T-cell (primary cell): ENCODE measurements at places on chromosomes 16 and 17. TPM values are rescaled to one million over a fixed set of nuclear protein-coding genes. Genes with fewer than 3 reads are reported as not detected.

GRCh38 chr17:36133602-36134236 is 30.1 kb downstream of the CCL4 start:
- DNase-seq: no peak

The ATP1B2 gene
- total RNA-seq: 0.07 TPM

DNA sequence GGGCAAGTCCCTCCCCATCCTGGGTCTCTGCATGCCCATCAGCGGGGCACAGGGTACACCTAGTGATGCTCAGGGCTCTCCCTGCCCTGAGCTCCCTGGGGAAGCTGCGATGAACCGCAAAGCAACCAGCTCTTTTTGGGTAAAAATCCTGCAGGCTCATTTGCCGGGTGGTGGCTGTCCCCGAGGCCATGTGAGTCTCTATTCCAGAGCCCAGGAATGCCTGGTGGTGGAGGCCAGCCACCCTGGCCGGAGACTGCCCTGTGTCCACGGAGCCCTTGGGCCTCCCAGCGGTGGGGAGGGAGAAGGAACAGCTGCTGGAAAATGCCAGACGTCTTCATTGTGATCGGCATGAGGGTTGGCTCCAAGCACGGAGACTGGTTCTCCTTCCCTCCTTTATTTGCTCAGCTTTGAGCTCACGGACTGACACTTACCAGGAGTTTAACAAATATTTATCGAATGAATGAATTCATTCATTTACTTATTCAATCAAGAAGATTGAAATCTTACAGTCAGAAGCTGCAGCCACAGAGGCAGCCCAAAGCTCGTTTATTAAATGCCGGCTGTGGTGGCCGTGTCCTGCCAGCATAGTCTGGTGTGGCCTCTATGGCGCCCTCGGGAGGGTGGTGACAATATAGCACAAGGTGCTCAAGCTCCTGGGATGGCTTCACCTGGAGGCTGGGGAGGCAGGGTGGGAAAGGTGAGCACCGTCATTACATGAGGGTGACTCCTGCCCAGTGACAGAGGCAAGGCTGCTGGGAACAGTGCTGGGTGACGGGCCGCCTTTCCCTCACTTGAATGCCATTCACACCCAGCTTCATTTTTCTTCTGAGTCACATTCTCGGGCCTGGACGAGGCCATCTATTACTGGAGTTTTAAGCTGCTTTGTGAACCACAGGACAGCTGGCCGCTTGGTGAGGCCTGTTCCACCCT is 31.1 kb upstream of the JPH3 start:
- DNase-seq: no peak

The KRT32 gene
- not detected for total RNA-seq

DNA sequence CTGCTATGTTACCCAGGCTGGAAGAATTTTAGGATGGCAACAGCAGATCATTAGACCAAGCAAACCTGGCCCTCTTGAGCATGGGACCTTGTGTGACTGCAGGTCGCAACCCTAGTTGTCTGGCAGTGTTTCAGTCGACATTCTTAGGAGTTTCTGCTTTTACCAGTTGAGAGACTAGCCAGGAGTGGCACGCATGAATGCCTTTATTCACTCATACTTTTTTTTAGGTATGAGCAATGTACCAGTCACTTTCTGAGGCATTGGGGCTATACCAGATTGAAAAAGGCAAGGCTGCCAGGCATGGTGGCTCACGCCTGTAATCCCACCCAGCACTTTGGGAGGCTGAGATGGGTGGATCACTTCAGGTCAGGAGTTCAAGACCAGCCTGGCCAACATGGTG is 28.2 kb upstream of the HAS3 start:
- DNase-seq: no peak

DNA sequence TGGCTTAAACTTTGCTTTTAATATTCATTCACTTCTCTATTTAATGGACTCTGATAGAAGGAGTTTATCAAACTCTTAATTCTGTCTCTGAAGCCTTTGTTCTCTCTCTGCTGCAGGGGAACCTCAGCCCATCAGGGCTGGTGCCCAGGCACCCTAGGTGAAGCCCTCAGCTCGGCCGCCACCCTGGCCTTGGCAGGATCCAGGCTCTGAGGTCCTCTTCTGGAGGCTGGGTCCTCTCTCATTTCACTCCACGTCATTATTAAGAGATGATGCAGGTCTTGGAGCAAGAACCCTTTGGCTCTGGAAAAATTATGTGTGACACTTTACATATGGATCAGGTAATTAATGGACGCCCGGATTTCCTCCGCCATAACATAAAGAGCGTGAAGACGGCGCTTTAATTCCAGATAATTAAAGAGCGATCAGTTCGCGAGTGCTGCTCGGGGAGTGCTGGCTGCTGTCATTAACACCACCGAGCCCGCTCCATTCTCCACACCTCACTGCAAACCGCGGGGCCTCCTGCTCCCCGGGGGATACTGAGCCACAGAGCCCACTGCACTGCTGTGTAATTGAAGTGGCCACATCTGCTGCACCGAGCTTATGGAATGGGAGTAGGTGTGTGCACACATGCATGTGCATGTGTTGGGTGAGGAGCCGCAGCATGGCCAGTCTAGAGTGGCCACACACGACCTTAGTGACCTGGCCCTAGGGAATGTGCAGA is 259.4 kb upstream of the TNRC6C start:
- DNase-seq: no peak

The SLC47A2 gene
- not detected for total RNA-seq

The SLC16A13 gene
- 3.8 TPM for total RNA-seq
